ENCODE measurements at places on chromosomes 5 and 9.

GRCh38 chr5:110963495-110963894, 108.0 kb upstream of the TSLP start:
- no peak for DNase-seq

GRCh38 chr5:154977409-154977808, 36.1 kb upstream of the KIF4B start:
- DNase-seq: no peak

- DNase-seq: no peak
Measured at GRCh38 chr9:77392328-77392727, 215.0 kb downstream of the VPS13A start.

GRCh38 chr9:128643519-128644300, 12.9 kb downstream of the DYNC2I2 start:
- DNase-seq: no peak

GRCh38 chr5:175867587-175868347, 3.6 kb upstream of the CPLX2 start:
- DNase-seq: no peak

DNA sequence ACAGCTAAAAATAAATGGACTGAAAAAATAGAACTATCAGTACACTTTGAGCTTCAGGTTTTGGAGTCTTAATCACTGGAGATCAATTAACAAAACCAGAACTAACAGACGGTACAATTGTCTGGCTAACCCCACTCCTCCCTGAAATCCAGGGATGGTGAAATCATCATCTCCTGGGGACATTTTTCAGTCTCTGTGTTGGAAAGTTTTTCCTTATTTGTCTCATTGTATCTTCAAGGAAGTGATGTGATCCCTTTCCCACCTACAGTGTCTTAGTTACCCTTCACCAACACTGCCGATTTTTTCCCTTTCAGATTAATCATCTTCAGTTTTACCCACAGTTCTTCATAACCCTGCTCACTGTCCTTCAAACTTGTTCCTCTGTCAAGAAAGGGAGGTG, 81.9 kb downstream of the MAP1B start:
- no peak for DNase-seq
